ENCODE measurements at places on chromosomes 12 and 14.

DNA sequence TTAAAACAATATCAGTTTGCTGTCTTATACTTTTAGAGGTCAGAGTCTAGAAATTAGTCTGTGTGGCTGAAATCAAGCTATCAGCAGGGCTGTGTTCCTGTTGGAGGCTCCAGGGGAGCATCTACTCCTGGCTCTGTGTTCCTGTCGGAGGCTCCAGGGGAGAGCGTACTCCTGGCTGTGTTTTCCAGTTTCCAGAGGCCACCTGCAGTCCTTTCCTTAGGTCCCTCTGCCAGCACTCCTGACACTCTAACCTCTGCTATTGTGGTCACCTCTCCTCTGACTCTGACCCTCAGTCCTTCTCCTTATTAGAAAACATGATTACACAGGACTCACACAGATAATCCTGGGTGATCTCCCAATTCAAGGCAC is 1140.7 kb upstream of the TMEM132C start:
- DNase-seq = no peak

DNA sequence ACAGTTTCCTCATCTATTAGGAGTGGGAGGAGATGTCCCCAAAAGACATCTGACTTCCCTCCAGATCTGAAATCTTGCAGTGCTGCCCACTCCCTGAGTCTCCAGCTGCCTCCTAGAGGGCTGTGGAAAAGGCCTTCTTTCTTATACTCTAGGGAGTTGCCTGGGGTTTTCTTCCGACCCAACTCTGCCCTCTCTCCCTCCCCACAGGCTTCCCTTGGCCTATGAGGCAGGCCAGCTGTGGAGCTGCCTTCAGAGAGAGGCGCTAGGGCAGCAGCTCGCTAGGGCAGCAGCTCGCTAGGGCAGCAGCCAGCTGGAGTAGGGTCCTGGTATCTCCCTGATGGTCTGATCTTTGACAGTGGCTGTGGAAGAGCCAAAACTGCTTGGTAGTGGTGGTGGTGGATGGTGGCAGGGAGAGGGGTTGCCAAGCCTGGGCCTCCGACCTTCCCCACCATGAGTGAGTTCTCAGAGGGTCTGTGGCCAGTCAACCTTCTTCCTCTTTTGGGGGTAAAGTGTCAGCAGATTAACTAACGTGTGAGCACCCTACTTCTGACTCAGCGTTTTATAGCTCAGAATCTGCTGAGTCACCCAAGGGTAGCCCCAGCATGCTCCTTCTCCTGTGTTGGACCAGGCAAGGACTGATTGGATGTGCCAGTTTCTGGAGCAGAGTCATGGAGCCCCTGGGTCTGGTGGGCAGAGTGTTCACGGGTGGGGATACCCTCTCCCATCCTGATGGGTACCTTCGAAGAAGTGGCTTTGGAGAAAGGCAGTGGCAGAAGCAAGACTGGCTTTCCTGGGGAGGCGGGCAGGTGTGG is 2.3 kb downstream of the SLC48A1 start:
- DNase-seq = no peak

DNA sequence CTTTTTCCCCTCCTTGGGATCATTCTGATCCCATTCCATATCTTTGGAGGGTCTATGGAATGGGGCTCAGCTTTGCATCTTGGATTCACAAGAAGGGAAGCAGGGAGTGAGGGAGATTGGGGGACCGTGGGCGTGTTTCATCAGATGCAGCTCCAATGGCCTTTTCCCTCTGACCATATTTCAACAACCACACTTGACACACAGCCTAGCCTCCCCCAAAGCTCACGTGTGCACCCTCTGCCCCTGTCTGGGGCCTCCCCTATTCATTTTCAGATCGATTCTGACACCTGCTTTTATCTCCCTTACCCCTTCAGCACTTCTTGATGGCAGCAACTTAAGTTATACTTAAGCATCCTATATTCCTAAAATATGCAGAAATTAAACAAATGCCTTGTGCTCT is 126.6 kb downstream of the CHST11 start:
- DNase-seq = no peak

- DNase-seq = no peak
These were observed 79.1 kb downstream of the TMEM117 start for GRCh38 chr12:43914923-43915468.

DNA sequence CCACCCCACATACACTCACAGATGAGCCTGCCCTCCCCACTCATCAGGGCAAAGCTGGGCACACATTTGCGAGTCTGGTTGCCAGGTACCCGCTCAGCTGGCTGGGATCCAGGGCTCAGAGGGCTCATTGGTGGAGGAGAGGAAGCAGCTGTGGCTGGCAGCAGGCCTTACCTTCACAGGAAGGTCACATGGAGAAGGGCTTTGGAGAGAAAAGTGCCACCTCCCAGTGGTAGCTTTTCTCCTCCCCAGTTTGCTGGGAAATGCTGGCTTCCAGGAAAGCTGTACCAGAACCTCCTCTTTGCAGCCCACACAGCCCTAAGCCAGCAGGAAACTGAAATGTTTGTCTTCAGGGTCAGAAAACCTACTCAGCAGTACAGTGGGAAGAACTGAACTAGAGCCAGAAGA is 55.6 kb downstream of the LGMN start:
- no peak for DNase-seq

DNA sequence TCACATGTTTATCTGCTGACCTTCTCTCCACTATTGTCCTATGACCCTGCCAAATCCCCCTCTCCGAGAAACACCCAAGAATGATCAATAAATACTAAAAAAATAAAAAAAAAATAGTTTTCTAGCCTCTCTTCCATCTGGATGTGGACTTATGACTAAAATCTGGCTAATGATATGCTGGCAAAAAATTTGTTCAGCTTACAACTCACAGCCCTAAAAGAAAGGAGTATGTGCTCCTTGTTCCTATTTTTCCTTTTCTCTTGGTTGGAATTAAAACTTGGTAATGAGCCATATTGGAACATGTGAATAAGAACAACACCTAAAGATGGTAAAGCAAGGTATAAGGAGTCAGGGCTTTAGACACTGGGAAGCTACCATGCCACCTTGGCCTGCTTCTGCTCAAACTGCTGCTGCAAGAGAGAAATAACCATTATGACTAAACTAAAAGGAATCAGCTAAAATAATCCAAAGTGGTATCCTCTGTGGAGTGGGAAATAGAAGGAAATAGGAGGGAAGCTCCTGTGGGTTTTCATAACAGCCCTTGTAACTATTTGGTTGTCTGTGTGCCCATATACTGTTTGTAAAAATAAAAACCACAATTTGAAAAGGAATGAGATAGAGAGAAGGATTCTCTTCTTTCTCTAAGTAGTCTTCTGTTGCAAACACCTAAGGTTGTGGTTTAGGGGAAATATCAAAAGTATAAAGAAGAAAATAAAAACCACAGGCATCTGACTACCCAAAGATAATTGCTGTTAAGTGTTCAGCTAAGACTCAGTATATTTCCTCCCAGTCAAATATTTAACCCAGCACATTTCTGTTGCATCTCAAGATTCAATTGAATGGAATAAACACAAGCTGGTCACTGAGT is 53.8 kb downstream of the SDR9C7 start:
- DNase-seq = no peak

- DNase-seq = no peak
These were observed 9.9 kb upstream of the SLC38A2 start for GRCh38 chr12:46382408-46382963.

DNA sequence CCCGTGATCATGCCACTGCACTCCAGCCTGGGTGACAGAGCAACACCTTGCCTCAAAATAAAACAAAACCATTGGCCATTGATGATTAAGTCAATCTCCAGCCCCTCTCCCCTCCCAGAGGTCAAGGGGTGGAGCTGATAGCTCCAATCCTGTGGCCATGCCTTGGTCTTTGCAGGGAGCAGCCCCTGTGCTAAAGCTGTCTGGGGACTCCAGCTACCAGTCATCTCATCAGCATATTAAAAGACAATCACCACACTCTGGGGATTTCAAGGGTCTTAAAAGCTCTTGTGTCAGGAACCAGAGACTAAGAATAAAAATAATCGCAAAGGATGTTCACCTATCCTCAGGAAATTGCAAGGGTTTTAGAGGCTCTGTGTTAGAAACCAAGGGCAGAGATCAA is 30.6 kb downstream of the HCAR2 start:
- no peak for DNase-seq

- no peak for DNase-seq
These were observed 9.0 kb downstream of the BMP4 start for GRCh38 chr14:53947452-53948204.

- DNase-seq = no peak
These were observed 8.0 kb upstream of the ATF7IP start for GRCh38 chr12:14357486-14357885.

DNA sequence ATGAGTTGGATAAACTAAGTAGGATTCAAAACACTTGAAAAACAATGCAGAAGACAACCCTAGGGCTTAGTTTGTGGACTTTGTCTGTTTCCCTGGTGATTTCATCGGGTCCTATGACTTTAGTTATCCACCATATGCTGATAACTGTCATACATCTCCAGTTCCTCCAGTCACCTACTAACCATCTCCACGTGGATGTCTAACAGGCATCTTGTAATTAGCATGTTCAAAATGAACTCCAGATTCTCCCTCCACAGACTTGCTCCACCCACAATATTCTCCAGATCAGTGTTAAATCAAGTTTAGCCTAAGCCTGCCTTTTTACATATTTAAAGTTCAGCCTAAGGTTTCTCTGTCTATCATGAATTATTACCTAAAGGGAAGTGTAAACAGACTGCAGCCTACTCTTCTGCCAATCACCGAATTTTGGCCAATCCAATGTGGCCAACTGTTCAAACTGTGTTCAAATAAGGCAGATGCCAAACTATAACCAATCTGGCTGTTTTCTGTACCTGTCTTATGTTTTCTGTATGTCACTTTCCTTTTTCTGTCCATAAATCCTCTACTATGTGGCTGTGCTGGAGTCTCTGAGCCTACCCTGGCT is 87.1 kb downstream of the PAX9 start:
- DNase-seq = no peak

- DNase-seq = no peak
These were observed 933.0 kb downstream of the DIO2 start for GRCh38 chr14:79278286-79278797.

DNA sequence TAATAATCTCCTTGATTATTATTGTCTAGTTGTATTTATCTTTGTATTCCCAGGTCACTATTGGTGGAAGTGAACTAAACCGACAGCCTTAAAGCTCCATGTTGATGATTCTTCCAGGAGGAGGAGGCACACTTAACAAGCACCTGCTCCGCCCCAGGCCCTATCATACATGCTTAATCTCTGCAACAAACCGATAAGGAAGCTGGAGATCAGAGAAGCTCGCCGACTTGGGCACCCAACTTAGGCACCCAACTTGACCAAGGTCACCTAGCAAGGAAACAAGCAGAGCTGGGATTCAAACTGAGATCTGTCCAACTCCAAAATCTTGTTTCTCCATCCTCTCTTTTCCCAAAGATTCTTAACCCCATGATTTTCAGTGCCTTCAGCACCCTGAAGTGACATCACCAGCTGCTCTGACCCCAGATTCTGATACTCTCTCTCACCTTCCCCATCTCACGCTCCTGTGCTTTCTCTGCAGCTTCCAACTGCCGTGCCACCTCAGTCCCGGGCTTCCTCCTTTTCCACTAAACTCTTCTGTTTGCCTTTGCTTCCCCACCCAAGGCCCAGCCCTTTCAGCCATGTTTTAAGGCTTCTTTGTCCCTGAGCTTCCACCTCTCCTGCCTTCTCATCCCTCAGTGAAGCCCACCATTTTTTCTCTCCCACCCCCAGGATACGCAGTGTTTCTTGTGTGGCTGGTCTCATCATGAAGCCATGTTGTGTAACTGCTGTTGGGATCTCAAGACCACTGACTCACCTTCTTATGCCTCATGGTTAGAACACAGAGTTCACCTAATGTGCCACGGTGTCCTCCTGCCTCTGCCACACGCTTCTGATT is 6.6 kb upstream of the KRT18 start:
- DNase-seq = no peak

DNA sequence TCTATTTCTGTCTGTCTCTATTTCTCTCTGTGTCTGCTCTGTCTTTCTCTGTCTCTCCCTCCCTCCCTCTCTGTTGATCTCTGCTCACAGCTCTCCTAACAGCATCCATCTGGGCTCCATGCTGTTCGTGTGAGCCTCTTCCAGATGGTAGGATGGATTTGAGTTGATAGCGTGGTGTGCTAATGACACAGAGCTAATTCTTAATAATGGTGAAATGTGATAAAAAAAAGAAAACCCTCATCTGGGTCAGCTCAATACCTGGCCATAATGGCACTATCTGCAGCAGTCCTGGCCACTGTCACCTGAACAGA is 96.4 kb downstream of the AACS start:
- DNase-seq = no peak

GRCh38 chr12:112190231-112191025 is 65.1 kb downstream of the TRAFD1 start:
- no peak for DNase-seq

Measured in GOT3 (cell line).